CD4-positive, alpha-beta T cell treated with Interleukin-1 beta for 1 hour (primary cell): ENCODE measurements at places on chromosomes 12 and 14.
A peak's percentile ranks its signal among the peaks of the same experiment; 100 is the strongest.

DNA sequence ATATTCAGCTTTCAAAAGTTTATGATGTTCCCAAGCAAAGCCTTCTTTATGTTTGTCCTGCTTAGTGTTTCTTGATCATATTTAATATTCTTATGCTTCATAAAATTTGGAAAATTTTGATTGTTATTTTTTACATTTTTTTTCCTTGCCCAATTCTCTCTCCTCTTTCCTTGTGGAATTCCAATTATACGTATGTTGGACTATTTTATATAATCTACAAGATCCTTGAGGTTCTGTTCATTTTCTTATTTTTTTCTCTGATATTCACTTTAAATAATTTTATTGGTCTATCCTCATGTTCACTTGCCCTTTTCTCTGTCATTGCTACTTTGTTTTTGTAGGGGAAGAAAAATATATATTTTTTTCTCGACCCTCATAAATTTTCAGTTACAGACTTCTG lies 167.7 kb downstream of the DYRK2 start:
- DNase-seq: no peak

DNA sequence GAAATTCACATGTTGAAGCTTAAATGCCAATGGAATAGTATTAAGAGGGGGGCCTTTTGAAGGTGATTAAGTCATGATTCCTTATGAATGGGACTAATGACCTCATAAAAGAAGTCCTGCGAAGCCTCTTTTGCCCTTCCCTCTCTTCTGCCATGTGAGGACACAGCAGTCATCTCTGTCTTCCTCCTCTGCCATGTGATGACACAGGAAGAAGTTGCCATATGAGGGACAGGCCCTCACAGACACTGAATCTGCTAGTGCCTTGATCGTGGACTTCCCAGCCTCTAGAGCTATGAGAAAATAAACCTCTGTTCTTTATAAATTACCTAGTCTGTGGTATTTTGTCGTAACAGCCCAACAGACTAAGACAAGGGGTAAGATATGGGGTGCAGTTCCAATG lies 100.7 kb downstream of the VCPKMT start:
- DNase-seq: no peak

DNA sequence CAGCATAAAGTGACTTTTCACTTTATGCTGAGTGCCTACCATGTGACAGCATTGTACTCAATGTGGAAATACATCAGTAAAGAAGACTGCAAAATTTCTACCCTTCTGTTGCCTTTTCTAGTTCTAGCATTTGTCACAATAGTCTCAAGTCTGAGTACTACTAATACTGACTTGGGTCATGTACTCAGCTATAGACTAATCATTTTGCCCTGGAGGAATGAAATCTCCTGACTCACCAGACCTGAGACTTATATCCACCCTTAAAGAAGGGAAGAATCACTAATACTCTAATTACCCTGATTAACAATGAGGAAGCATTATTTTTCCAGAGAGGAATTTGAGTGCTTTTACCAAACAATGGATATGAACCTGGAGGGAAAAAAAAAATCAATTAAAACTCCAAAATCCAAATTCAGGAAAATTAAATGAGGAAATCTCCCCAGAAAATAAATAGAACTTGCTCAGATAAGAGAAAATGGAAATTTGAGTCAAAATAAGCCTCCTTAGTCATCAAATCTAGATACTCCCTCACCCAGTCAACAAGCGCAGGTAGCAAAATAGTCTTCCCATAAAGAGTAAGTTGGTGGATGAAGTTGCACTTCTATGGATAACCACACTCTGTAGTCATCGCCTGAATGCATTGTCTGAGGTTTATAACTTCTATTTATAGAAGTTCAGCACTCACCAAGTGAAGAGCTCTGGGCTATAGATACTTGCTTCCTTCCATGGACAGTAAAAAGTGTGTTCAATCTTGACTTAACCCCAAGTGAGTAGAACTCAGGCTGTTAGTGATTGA lies 386.6 kb downstream of the SYT1 start:
- no peak for DNase-seq

GRCh38 chr12:116325336-116325664 lies 47.8 kb upstream of the MED13L start:
- peak; percentile 39 for DNase-seq

GRCh38 chr12:115846516-115846915 lies 431.0 kb downstream of the MED13L start:
- DNase-seq: no peak

DNA sequence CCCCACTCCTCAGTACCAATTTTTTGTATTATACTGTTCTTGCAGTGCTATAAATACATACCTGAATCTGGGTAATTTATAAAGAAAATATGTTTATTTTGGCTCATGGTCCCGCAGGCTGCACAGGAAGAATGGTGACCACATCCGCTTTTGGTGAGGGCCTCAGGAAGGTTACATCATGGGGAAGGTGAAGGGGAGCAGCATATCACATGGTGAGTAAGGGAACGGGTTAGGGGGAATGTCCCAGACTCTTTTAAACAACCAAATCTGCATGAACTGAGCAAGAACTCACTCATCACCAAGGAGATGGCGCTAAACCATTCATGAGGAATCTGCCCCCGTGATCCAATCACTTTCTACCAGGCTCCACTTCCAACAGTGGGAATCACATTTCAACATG lies 40.0 kb downstream of the OSBPL8 start:
- DNase-seq: peak; percentile 17

GRCh38 chr14:75119056-75119455 lies 7.8 kb downstream of the NEK9 start:
- no peak for DNase-seq

DNA sequence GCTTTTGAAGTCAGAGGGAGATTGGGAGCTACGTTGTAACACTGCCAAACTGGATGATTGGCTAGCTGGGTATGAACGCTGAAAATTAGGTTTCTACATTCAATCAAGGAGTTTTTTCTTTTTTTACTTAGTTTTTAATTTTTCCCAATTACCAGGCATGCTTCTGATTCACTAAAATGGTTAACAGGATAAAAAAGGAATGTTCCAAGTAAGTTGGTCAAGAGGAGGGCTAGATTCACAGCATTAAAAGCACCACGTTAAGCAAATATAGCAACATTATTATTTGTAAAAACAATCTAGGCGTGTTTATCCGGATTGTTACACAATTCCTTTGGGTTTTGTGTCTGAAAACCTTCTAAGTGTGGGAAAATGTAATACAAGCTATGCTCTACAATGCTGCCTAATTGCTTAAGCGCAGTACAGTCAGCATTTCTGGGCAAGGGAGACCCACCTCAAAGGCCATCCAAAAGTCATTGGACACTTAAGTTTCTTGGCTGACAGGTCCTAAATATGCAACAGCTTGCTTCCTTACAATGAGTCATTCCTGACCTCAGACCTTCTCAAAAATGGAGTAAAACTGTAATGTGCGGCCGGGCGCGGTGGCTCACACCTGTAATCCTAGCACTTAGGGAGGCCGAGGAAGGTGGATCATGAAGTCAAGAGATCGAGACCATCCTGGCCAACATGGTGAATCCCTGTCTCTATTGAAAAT lies 1.2 kb downstream of the RPLP0 start:
- DNase-seq: peak; percentile 22

GRCh38 chr14:24241829-24242443 lies 487 bp downstream of the TINF2 start:
- DNase-seq: peak; percentile 94

- peak; percentile 17 for DNase-seq
These were observed 359.9 kb downstream of the RGS6 start for GRCh38 chr14:72291908-72292688.

GRCh38 chr14:102210421-102211042 lies 70.8 kb downstream of the WDR20 start:
- DNase-seq: no peak

- no peak for DNase-seq
These were observed 10.4 kb upstream of the HOXC13 start for GRCh38 chr12:53928054-53928835.

GRCh38 chr12:61993734-61994345 lies 266.4 kb upstream of the USP15 start:
- DNase-seq: no peak

DNA sequence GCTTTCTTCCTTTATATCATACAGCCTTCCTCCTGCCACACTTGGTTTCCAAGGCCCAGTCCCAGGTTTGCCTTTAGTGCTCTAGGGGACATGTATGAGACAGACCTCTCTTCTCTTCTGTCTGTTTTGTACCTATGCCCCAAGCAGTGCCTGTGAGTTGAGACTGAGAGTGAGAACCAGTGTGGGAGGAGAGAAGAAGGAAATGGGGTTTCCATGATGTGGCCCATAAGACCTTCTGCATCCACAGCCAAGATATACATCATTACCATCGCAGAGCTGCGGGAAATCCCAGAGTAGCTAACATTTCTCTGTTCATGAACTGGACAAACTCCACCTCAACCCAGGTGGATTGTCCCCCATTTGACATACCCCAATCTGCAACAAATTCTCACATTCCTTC lies 2.8 kb downstream of the TESPA1 start:
- no peak for DNase-seq

GRCh38 chr14:98370352-98370751 lies 901.6 kb downstream of the BCL11B start:
- DNase-seq: no peak
